Activated naive CD4-positive, alpha-beta T cell treated with Interleukin-2 at 50 U/mL for 16 hours (primary cell): ENCODE measurements at places on chromosomes 7 and 10.

DNA sequence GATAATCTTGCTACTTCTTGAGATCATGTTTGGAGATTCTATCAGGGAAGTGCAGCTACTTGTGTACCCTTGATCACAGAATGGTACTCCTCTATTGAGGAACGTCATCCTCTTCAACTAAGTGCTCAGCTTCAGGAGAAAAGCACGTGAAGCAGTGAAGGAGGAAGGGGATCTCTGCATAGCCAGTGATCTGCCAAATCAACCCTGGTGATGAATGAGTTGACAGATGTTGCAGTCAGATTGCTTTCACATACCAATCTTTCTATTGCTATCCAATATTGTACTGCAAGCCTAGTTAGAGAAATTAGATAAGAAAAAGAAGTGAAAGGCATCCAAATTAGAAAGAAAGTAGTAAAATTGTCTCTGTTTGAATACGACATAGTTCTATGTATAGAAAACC, 309.4 kb downstream of the TWIST1 start:
- no peak for DNase-seq

DNA sequence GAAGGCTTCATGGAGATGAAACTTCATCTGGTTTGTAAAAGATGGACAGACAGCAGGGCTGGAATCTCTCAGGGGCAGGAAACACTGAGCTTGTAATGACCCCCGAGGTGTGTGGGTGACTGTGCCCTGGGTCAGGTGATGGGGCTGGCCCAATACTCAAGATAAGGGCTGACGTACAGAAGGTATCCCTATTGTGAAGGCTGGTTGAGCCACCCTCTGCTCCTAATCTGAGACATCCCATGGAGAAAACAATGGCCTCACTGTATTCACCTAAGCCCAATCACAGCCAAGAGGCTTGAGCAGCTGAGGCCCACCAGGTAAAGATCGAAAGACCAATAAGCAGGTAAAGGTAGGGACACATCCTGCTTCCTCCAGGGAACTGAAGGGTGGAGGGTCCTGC, 34.8 kb upstream of the NUB1 start:
- no peak for DNase-seq

DNA sequence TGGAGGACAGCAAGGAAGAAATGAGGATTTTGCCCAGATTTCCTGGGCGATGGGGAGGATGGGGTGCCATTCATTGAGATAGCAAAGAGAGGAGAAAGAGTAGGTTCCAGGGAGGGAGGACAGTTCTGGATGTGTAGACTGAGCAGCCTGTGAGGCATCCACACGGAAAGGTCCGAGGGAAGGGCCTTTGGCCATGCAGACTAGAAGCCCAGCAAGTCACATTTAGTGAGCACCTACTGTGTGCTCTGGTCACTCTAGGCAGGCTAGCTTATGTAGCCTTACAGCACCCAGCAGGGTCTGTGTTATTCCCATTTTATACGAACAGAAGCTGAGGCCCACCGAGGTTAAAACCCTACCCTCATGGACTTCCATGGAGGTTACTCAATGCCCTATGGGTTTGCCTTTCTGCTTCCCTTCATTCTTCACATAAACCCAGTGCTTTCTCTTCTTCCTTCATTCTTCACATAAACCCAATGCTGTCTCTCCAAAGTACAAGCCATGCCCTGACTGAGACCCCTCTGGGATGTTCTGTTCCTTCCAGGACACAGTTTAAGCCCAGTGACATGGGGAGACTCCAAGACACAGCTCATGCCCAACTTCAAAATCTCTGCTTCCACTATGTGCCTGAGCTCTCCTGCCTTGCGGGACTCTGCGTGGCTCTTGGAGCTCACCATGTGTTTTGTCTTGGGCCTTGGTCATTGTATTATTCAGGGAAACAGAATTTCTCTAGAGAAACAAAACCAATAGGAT, 13.7 kb downstream of the IL2RA start:
- no peak for DNase-seq

DNA sequence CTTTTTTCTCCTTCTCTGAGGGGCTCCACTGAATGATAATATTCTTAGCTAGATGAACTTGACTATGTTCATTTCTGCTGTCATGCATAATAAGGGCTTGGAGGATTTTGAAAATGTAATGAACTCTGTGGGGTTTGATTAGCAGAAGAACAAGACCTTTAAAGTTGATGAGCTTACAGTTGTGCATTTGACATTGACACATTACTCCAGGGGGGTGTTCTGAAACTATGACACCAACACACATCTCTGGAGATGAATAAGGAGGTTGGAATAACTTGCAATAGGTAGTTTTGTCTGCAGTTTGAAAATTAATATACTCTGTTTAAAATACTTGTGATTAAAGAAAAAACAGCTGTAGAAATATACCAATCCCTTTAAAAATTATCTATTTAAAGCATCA, 80.3 kb downstream of the ANK3 start:
- no peak for DNase-seq

DNA sequence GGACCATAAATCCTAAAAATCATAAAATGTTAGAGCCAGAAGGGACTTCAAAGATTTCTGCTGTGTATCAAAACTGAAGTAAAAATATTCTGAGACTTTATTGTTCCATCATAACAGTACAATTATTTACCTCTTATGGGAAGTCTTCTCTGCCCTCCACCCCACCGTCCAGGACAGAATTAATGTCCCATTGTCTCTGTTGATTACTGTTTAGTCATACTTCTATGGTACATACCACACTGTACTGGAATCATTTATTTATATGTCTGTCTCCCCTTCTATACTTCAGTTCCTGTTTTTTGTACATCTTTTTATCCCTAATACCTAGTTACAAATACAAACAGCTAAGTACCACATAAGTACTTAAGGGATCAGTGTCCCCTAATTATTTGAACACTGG, 91.4 kb upstream of the CAPZA2 start:
- no peak for DNase-seq

- peak; percentile 94 for DNase-seq
These were observed 31.1 kb downstream of the ADAP1 start for GRCh38 chr7:923108-924041.

DNA sequence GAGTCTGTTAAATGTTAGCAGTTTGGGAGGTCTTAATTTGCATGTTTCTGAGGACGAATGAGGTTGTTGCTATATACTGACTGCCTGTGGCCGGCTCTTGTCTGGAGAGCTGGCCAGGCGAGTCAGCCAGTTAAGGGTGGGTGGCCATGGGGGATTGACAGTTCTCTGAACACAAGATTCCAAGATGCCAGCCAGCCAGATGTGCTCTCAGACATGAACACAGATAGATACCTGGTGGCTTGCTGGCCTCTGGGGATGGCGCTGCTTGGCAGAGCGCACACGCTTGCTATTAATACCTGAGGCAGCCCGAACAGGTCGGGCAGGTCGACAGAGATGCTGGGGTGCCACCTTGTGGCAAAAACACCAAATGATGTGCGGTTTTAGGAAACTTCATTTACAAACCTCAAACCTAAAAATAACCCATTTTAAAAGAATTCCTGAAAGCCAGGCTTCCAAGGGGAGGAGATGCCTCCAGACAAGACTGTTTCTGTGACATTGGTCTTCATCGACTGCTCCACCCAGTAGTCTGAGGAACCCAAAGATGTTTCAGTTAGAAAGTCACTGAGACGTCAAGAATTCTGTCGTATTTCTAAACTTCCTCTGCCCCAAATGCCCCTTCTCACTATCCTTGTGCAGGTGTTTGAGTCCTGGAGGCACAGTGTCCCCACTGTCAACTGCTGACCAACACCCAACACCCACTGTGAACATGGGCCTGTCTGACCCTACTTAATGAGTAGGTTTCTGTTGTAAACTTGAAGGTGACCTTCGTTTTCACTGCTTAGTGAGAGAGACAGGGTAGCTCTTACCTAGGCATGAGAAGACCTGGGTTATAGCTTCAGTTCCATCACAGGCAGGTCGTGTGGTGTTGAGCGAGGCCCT, 123.4 kb downstream of the NT5C2 start:
- peak; percentile 75 for DNase-seq

- DNase-seq: no peak
These were observed 28.9 kb upstream of the XRCC2 start for GRCh38 chr7:152704796-152705384.

DNA sequence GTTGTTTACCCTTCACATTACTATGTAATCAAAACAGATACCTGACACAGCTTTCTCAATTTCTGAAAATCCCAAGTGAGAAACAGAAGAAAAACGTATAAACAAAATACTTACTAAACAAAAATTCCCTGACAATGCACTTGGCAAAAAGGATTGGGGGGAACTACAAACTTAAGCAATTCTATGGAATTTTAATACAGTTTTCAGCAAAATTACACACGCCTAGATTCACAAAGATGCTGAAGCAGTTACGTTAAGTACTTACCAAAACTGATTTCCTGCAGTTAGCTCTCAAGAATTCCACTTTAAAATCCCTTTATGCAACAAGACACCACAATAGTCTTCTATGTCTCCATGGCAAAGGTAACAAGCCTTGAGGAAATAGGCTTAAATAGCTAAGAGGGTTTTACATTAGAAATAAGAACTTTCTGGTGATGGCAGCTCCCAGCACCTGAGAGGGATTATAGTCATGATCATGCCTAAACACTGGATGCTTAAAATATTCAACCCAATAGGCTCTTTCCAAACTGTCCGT, 10.8 kb downstream of the TOMM7 start:
- no peak for DNase-seq

- no peak for DNase-seq
These were observed 4.4 kb upstream of the LZTS2 start for GRCh38 chr10:100995181-100995580.

- no peak for DNase-seq
These were observed 87.6 kb upstream of the AFAP1L2 start for GRCh38 chr10:114491933-114492332.

GRCh38 chr7:129748356-129749109, 137.0 kb downstream of the NRF1 start:
- DNase-seq: no peak

DNA sequence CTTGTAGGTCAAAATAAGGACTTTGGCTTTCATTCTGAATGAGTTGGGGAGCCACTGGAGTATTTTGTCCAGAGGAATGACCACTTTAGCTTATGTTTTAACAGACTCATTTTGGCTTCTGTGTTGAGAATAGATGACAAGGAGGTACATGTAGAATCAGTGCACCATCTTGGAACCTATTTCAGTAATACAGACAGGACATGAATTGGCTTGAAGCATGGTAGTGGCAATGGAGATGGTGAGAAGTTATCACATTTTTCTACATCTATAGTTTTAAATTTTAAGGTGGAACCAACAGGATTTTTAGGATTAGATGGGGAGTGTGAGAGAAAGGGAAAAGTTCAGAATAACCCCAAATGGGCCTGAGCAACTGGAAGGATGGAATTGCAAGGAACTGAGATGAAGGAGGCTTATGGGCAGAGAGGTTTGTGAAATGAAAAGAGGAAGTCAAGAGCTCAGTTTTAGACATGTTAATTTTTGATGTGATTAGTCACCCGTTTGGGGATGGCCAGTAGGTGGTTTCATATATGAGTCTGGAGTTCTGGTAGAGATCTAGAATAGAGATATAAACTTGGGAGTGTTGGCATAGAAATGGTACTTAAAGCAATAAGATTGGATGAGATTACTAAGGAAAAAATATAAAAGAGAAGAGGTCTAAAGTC, 89.2 kb upstream of the JAZF1 start:
- no peak for DNase-seq

DNA sequence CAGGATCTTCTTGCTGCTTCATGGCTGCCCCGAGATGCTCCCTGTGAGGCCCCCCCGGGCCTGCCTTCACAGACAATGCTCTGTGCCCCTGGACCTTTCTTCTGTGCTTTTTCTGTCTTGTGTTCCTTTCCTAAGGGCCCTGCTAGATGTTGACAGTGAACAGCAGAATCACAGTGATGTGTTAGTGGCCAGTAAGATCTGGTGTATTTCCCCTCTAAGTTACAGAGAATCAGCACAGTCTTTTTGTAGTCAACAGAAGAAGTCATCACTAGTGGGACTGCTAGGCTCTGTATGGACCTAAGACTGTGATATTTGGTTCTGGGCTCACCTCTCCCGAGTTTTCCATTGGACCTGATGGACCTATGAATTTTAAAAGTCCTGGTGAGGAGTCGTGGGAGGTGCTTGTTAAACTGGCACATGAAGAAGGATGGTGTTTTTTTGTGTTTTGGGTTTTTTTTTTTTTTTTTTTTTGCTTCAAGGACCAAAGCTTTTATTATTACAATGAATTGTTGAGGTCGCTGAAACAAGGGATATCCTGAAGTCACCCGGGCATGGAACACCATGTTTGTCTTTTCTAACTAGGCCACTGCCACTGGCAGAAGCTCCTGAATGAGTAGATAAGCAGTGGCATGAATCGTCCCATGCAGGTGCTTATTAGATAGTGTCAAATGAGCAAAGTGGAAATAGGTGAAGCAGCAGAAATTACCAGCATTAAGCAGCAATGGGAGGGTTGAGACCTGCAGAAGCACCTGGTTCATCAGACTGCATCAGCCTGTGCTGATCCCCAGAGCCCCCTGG, 194.8 kb downstream of the CELF2 start:
- no peak for DNase-seq

GRCh38 chr7:140734096-140734495, 37.6 kb downstream of the NDUFB2 start:
- no peak for DNase-seq

- peak; percentile 46 for DNase-seq
These were observed 494 bp downstream of the PALS2 start for GRCh38 chr7:24573554-24574338.

DNA sequence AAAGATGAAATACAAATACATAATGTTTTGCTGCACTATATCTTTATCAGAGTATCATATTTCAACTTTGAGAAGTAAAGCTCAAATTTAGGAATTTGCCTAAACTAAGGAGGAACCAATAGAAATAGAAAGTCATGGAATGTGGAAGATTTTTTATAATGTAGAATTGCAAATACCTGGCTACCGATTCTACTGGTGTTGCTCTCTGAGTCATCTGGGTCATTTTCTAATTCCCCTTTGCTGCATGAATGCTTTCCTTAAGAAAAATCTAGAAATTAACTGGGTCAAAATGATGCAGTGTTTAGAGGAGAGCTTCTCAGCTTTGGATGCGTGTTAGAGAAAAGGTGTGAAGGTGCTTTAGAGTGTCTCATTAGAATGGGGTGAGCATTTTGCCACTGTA, 568.9 kb upstream of the ANKRD30A start:
- DNase-seq: no peak

DNA sequence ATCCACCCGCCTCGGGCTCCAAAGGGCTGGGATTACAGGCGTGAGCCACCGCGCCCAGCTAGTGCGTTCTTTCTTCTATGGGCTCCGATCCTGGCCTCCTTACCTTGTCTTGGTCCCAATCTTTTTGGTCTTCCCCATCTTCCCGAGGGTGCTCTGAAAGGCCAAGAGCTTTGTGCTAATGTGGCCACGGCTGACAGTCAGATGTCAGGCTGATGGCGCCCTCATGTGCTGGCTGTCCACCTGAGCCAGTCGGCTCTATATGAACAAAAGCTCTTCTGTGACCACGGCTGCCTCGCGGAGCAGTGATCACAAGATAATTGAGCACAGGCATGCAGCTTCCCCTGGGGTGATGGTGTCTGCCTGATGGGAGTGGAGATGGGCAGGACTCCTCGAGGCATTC, 11.0 kb upstream of the AHCYL2 start:
- DNase-seq: no peak

- DNase-seq: no peak
These were observed at the start of gene ZNF727 for GRCh38 chr7:64045301-64046040. Gene ZNF727, plus strand, starts transcription at chr7:64045434. Its CDS starts 188 bp downstream, at chr7:64045622.

- DNase-seq: peak; percentile 86
These were observed 9.2 kb downstream of the ITPRIP start for GRCh38 chr10:104328896-104329710.

- DNase-seq: no peak
These were observed 904 bp downstream of the R3HCC1L start for GRCh38 chr10:98135222-98135899.
